Stimulated activated CD4-positive, alpha-beta T cell treated with anti-CD3 and anti-CD28 coated beads, TNF-alpha, amount 100 ng/mL, for 24 hours (primary cell): ENCODE measurements at places on chromosomes 6 and 20.

DNA sequence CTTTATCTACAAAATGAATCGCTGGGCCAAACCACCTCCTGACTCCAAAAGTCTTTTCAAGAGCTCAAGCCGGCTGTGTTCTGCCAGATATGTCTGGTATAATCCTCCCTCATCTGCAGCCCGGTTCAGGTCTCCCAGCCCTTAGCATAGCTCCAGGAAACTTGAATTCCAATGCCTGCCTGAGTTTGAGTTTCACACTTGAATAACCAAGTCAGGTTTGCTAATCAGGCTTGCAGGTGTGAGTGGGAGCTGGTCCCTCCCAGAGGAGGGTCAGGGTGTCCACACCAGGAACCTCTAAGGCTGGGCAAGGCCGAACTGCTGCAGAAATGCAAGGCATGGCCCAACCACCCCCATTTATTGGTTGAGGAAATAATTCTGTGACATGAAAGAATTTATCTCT is 96.6 kb downstream of the TMEM242 start:
- DNase-seq = no peak

- DNase-seq = no peak
Measured at GRCh38 chr6:123925350-123925749, 121.7 kb downstream of the NKAIN2 start.

DNA sequence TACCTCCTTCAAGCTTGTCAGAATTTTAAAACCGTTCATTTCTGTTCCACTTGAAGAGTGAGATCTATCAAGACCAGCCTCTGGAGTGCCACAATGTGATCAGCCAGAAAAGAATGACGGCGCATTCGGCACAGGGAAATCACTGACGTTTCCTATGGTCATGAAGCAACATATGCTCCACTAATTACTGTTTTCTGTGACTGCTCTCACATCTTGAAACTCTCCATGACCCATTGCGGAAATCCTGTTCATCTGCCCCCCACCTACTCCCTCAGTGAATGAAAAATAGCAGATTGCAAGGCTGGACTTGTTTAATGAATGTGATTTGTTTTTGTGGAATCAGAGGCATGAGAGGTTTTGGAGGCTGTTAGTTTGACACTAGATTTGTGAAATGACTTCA is 53.2 kb downstream of the SAMD5 start:
- no peak for DNase-seq

DNA sequence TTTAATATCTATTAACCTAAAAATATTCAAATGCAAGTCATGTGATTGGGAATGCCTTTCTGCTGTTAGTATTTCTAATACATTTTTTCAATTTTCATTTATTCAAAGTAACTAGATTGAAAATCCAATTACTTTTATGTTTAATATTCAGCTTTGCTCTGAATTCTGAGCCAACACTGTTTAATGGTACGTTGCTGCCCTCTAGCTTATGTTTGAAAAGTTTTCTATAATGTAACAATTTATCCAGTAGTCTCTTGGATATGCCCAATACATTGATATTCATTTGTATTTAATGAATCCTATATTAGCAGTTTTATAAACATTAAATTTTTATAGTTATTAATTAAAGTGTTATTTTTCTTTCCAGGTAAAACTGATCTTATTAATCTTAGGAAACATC is 47.4 kb downstream of the LGSN start:
- no peak for DNase-seq

- no peak for DNase-seq
Measured at GRCh38 chr6:39430871-39431523, 108.5 kb upstream of the KCNK16 start.

DNA sequence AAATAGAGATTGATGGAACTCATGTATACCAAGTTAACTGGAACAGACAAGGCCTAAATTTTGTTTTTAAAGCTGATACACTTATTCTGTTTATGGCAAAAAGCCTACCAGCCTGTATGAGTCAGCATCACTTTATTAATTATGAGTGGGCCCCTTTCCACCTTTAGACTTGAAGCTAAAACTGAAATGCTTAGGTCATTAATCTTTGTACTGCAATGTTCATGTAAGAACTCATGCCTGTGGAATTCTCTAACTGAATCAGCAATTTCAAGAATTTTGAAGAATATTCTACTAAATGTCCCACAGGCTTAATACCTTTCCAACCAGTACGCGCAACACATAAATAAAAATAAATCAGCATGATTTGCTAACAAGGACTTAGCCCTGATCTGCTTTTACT is 140.2 kb upstream of the PHACTR1 start:
- no peak for DNase-seq

- no peak for DNase-seq
Measured at GRCh38 chr20:22944936-22945335, 90.2 kb upstream of the SSTR4 start.

DNA sequence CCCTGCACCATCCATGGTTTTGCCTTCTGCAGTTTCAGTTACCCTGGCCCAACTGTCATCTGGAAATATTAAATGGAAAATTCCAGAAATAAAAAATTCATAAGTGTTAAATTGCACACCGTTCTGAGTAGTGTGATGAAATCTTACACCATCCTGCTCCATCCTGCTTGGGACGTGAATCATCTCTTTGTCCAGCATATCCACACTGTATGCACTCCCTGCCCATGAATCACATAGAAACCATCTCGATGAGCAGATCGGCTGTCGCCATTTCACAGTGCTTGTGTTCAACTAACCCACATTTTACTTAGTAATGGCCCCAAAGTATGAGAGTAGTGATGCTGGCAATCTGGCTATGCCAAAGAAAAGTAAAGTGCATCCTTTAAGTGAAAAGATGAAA is 105.9 kb upstream of the ID4 start:
- no peak for DNase-seq
